ENCODE measurements at places on chromosomes 1 and 21.

DNA sequence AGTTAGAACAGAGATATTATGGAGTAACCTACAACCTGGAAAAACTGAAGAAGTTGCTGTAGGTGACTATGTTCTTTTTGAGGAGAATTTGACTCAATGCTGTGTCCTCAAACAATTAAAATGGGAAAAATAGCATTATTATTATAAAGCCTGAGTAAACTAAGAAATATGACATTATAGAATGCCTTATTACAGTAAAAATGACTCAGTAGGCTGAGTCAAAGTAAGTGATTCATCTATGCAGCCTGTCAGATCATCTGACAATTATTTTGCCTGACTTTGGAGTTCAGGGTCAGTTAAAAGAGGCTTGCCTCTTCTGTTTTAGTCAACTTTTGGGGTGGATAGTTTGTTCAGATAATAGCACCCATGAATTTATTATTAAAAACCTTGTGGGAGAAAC, 150.8 kb upstream of the PTGFR start:
- DNase-seq = peak; percentile 28

- peak; percentile 26 for DNase-seq
Measured at GRCh38 chr21:40166291-40166843, 299.1 kb downstream of the PCP4 start.

DNA sequence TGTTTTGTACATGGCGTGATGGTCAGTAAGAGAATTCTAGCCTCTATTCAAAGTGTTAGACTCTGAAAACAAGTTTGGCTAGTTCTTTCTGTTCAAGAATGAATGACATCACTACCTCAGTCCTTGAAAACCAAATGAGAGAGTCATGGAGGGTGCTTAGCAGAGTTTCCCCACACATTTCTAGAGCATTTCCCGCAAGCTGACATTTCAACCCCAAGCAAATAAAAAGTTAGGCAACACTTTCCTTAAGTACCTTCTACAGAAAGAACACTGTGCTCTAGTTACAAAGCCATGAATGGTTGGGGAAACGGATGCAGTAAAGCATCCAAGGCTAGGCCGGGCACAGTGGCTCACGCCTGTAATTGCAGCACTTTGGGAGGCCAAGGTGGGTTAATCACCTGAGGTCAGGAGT, 47.9 kb upstream of the SLC44A3 start:
- DNase-seq = no peak

GRCh38 chr1:215957663-215958062, 390.6 kb downstream of the KCTD3 start:
- DNase-seq = no peak

DNA sequence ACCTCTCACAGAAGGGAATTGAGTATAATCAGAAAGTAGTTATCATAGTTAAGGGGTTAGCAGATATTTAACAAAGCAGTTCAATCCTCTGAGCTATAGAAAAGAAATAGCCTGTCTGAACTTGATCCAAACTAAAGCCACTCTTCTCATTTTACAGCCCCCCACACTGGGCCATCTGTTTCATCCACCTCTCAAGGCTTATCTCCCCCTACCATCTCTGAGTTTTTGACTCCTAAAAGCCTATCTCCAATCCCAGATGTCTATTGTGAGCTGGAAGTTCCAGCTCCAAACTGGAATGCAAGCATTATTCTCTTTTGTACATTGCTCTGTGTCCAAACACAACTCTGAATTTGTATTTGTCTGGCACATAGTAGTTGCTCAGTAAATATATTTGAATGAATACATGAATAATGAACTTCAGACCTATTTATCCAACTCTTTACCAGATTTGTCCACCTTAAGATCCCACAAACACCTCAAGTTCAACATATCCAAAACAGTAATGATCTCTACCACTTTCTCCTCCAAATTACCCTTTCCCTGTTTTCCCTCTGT, 98.1 kb downstream of the PLPP3 start:
- DNase-seq = no peak

DNA sequence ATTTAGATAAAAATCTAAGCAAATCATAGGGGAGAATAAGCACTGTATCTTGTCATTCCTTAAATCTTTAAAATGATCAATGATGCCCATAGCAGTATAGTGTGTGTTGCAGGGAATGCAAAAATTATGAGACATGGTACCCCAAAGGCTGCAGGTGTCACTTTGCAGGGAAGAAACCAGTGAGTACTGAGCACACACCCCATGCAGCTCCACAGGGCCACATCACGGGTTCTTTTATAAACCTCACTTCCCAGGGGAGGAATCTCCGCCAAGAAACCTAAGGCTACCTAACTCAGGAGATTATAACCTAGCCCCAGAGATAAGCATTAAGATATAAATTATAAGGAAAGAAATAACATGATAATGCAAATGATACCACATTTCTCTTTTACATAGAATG, 115.6 kb downstream of the APP start:
- DNase-seq = no peak

DNA sequence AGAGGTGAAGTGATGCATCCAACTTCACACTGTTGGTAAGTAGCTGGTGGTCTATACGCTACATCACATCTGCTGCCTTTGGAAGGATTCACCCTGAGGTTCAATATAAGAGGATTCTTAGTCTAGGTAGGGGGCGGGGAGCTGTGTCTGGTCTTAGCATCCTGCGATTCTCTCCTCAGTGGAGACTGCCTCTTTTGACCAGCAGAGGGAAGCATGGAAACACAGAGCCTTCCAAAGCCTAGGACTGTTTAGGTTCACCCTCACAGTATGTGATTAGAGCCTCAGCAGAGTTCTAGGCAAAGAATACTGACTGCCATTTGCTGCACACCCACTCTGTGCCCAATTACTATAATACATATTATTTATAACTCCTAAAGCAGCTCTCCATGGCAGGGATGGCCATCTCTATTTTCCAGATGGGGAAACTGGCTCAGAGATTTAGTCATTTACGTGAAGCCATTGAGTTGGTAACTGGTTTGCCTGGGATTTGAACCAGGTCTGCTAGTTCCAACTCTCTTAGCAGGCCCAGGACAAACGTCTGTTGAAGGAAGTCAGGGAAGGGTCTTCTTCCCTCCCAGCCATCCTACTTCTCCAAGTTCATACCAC, 28.9 kb upstream of the EFCAB14 start:
- peak; percentile 65 for DNase-seq

DNA sequence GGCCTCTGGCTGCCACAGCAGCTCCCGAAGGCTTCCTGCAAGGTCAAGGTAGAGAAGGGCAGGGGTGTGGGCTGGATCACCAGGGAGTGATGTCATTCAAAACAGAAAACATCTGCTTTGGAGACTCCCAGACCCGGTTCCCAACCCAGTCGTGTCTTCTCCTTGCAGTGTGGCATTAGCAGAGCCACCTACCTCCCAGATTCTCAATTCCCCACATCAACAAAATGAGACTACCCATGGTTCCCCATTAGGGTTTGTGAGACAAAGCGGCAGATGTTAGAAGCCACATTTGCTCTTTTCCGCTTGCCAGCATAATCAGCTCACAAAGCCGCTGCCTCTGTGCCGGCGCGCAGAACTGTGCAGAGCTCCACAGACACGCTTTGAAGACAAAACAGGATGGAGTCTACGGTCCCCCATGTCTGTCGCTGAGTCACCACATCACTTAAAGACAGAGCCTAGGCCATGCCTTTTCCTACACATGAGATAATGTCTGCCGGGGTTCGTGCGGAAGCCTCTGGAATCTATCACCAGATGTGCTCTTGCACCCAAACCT, 12.5 kb downstream of the KIF17 start:
- no peak for DNase-seq

DNA sequence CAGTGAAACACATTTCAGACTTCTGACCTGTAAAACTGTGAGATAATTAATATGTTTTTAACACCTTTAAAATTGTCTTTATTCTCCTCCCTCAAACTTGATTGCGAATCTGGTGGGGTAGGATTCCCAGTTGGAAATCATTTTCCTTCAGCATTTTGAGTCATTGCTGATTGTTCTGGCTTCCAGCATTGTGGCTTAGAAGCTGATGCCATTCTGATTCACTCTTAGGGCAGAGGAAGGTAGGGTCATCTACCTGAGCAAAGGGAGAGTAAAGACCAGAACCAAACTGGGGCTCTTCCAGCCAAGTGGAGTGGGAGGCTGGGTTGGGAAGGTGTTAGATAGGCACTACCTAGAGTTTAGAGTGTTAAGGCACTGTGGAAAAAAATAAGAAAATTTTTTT, 61.2 kb downstream of the MPZL1 start:
- no peak for DNase-seq

DNA sequence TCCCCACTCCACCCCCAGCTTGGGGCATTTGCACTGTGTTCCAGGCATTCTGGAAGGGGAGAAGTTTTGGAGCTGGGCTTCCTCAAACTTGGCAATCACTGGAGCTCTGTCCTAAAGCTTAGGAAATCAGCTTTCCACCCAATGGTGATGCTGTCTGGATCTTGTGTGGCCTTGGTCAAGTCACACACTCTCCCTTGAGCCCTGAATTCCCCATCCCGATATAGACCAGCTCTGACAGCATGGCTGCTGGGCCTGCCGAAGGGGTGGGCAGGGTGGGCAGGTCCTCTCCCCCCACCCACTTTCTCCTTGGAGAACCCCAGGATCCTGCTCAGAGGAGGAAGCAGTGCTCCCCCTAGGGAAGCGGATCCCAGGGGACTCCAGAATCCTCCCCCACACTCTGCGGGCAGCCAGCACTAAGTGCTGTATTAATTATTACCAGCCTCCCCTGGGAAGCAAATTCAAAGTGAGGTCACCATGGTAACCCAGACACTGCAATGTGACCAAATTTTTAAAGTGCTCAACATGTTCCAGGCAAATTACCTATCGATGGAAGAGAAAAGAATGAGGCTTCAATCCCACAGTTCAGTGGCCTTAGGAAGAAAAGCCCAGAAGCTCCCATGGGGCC, 21.3 kb upstream of the LDLRAP1 start:
- DNase-seq = no peak

DNA sequence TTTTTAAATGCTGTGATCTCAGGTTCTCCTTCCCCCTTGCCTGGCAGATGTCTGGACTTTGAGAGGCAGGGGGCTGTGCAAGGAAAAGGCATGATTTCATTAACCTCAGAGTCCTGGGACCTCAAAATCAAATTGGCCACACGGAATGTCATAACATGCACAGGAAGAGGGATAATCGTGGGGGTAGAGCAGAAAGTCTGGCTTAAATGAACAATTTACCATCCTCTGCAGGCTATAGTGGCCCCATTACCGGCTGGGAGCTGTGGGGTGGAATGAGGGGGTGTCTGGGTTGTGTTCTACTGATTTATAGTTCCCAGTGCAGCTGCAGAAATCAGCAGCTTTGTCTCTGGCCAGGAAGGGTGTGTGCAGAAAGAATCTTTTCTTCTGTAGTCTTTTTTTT, 10.8 kb downstream of the OPRD1 start:
- no peak for DNase-seq

DNA sequence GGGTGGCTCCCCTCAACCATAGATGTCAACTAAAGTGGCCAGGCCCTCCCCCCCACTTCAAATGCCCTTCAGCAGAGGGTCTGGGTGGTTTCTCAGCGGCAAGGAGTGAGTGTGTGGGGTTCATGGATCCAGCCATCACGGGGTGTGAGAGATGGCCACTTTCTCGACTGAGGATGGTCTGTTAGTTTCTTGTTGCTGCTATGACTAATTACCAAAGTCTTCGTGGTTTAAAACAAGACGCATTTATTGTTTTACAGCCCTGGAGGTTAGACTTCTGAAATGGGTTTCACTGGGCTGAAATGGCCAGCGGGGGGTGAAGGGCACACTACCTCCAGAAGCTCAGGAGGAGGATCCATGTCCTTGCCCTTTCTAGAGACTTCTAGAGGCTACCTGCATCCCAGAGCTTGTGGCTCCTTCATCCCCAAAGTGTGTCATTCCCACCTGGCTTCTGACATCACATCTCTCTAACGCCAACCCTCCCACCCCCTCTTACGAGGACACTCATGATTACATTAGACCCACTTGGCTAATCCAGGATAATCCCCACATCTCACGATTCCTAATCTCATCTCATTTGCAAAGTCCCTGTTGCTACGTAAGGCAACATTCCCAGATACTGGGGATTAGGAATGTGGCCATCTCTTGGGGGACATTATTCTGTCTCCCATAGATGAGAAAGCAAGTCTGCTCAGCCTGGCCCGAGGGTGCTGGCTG, 53.0 kb downstream of the EPHB2 start:
- DNase-seq = no peak

DNA sequence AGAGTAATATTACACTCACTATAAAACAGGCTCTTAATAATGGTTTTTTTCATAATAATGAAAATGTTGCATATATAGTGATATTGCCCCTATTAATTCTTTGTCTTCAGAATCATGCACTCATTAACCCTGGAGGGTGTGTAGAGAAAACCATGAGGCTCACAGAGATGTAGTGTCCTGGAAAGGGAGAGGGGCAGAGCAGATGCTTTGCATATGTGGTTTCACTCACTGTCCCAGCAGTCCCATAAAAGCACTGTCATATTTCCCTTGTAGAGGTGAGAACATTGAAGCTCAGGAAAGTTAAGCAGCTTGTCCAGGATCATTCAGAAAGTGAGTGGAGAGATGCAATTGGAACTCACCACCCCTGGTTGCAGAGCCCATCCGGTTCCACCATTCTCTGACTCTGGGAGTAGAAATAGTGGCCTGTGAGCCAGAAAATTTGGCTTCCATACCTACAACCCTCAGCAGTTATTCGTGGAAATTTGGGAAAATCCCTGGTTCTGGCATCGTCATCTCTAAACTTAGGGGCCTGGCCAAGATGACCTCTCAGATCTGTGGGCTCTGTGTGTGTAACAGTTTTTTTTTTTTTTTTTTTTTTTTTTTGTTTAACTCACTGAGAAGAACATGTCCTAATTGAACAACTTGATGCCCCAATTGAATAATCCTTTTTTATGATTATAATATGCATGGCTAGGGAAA, 86.4 kb downstream of the RGL1 start:
- no peak for DNase-seq

GRCh38 chr1:78501203-78501602, 10.4 kb downstream of the PTGFR start:
- no peak for DNase-seq

- DNase-seq = no peak
Measured at GRCh38 chr1:15883326-15883725, 35.8 kb downstream of the SPEN start.

DNA sequence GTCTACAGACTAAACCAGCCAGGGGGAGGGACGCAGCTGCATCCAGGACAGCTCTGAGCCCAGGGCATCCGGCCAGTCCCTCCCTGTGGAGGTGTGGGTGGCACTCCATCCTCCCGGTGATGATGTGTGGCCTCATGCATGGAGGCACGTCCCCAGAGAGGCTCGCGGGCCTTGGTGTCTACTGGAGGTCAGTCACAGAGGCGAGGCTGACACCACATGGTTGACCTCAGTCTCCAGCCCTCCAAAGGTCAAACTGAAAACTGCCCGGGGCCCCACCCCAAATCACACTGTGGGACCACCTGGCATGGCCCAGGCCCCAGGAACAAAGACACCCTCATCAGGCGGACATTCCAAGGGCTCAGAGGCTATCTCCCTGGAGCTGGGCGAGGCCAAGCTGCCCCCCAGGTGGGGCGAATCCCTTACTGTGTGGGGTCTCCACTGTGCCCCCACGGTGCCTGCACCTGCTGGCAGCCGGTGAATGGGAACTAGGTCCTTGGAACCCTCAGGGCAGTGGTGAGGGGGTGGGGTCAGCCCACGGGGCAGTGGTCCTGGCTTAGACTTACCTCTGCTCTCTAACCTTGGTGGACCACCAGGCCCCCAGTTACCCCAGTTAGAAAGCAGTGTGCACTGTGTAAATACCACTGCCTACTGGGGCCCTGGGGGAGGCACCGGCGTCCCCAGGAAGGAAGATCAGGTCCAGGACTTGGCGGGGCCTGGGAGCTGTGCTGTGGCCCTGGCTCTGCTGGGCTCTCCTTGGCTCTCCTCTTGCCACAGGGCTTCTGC, 49.1 kb downstream of the TRPM2 start:
- no peak for DNase-seq

All from AG08396 (cell line).